ENCODE measurements at places on chromosomes 2 and 18.

- DNase-seq = no peak
These were observed 17.3 kb downstream of the NCK2 start for GRCh38 chr2:105761931-105762515.

GRCh38 chr2:85277416-85278158, 50.2 kb downstream of the TGOLN2 start:
- DNase-seq = no peak

- peak; percentile 29 for DNase-seq
These were observed 68.4 kb downstream of the POLR1A start for GRCh38 chr2:86037141-86037794.

DNA sequence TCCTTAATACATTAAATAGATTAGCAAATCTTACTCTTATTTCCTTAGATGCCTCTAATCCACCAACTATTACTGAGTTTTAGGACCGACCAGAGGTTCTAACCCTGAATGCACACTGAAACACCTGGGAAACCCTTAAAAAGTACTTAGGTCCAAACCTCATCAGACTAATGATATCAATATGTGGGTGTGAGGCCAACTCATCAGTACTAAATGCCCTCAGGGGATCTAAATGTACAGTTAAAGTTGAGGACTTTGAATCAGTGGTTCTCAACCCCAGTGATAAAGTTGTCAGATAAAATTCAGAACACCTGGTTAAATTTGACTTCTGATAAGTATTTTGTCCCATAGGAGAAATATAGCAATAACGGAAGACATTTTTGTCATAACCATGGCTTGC, 20.9 kb downstream of the MMADHC start:
- no peak for DNase-seq

DNA sequence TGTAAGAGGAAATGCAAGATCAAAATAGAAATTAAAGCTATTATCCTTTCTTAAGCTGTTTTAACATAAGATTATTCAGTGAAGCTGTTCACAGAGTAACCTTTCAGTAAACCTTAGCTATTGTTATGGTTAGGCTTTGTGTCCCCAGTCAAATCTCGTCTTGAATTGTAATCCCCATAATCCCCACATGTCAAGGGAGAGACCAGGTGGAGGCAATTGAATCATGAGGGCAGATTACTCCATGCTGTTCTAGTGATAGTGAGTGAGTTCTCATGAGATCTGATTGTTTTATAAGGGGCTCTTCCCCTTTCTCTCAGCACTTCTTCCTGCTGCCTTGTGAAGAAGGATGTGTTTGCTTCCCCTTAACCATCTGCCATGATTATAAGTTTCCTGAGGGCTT, 424.4 kb downstream of the DSEL start:
- DNase-seq = no peak

DNA sequence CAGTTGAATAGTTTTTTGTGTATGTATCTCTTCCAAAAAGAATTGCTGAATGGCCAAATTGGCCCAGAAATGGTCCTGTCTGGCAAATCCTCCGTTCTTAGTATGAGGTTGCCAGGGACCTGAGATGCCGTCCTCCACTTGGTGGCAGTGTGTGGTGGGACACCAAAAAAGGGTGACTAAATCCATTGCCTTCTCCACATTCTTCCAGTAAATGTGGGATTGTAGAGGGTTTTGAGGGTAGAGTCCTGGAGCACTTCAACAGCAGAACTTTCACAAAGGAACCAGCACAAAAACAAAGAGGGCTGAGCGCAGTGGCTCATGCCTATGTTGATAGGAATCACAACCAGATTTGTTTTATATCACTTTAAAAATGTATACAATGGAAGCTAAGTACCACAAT, 199.9 kb downstream of the BCL2 start:
- DNase-seq = no peak

- peak; percentile 1 for DNase-seq
These were observed 25.9 kb upstream of the LCLAT1 start for GRCh38 chr2:30421026-30421603.

DNA sequence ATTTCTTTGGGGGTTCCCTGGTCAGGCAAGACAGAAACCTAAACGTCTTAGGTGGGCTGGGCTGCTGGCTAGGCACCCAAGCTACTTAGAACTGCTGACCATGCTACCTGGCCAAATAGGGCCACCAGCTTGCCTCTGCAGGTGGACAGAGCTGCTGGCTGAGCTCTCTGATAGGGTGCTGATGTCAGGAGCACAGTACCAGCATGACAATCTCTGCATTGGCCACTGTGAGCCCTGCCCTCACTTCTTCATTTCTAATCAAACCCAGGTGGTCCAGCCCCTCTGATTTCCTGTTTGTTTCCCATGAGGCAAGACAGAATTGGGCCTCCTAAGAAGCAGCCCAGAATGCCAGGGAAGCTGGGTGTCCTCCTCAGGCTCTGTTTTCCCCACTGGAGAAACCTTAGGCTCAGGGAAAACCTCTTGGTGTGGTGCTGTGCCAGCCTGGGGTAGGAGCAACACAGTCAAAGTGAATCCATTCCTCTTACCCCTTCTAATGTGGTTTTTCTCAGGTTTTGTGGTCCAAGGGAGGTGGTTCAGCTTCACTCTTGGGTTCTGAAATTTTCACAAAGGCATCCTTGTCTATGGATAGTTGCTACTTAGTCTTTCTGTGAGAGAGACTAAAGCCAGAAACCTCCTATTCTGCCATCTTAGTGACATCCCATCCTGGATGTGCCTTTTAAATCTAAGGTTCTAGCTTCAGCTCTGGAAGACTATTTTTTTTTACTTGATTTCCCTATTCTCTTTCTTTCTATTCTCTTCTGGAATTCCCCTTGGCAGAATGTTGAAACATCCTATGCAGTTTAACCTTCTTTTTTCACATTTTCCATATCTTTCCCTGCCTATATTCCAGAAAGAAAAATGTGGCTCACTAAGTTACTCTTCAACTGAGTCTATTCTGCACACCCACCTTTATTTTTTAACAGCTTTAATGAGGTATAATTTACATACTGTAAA, 15.2 kb downstream of the SP100 start:
- DNase-seq = no peak

GRCh38 chr2:10985260-10985659, 73.5 kb downstream of the KCNF1 start:
- DNase-seq = no peak

GRCh38 chr18:38551881-38552280, 986.3 kb upstream of the CELF4 start:
- DNase-seq = no peak

DNA sequence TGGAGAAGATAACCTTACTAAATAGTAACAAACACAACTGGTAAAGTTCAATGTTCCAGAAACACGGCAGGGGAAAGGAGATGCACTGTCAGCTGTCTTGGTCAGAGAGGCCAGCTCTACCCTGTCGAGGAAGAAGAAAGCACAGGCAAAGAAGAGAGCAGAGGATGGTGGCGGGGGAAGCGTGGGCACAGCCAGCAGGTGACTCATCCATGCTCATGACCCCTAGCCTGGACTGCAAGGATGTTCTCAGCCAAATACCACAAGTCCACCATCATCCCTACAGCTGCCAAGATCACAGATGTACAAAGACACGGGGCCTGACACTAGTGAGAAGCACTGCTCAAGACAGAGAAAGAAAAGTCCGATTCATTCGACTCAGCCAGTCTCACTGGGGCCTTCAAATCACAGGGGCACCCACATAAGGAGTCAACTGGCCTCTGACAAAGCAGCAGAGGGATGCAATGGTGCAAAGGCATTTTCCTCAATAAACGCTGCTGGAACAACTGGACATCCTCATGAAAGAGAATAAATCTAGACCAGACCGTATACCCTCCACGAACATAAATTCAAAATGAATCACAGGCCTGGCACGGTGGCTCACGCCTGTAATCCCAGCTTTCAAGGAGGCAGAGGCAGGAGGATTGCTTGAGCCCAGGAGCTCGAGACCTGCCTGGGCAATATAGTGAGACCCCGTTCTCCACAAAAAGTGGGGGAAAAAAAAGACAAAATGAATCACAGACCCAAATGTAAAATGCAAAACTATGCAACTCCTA, 5.6 kb downstream of the DTYMK start:
- DNase-seq = no peak

DNA sequence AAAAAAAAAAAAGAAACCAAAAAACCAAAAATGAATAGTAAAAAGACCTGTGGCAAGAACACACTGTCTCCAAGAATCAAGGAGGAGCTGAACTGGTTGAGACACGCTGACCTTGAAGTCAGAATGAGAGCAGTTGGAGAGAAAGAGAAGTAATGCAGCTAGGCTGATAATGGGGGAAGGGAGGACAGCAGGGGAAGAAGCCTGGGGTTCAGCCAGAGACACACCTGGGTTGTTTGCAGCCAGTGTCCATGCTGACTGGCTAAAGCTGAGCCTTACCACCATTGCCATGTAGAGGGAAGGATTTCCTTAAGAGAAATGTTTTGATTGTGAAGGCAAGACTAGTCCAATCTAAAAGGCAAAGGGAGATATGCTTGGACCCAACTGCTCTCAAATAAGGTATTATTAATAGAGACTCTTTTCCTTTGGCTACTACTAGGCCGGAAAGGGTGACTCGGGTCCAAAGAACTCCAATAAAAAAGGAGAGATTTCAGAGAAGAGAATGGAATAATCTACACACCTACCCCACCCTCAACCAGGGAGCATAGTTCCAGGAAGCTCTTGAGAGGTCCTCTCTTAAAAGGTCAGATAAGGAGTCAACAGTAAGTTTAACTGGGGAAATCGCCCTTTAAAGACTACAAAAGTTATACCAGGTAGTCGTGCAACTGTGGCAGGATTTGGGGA, 25.2 kb upstream of the REL start:
- no peak for DNase-seq

DNA sequence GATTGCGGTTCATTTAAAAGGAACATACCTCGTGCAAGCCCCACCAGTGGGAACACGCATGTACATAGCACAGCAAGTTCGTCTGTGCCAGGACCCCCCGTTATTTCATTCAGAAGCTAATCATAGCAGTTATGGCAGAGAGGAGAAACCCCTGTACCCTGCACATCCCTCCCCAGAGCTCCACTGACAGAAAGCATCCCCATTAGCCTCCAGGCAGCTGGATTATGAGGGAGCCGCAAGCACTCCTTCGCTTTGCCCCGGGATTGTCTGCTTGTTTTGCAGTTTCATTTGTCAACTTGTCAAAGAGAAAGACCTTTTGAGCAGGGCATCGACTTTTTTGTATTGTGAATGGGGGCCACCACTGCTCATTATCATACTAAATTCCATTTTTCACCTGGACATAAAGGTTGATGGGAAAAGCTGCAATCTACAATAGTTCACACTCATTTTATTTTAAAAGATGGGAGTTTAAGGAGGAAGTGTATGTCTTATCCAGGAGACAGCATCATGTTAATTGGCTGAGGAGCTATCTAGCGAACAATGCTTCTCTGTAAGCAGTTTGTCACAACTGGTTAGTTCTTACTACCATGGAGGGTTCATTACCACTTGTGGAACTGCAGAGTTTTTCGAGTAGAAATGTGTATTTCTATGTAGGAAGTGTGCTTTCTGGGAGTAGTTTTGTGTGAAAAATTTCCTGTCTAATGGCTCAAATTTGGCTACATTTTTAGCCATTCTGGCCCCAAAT, 255.3 kb downstream of the THSD7B start:
- DNase-seq = no peak

- no peak for DNase-seq
These were observed 13.8 kb downstream of the SLC1A4 start for GRCh38 chr2:65003037-65003436.

DNA sequence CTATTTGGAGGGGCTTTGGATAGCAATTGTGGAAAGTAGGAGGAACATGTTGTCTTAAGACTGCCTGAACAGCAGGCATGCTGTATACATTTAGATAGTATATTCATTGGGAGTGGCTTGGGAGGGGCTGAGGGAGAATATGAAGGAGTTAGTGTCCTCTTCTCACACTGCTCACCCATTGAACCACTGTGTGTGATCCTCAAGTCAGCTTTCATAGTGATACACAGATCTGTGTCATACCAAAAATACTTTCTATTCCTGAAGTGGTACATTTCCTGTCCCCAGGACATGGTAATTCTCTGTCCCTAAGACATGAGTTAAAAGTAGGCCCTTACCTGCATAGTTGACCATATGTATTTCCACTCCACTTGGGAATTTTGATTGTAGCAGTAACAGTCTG, 9.6 kb downstream of the NEMP2 start:
- DNase-seq = no peak

DNA sequence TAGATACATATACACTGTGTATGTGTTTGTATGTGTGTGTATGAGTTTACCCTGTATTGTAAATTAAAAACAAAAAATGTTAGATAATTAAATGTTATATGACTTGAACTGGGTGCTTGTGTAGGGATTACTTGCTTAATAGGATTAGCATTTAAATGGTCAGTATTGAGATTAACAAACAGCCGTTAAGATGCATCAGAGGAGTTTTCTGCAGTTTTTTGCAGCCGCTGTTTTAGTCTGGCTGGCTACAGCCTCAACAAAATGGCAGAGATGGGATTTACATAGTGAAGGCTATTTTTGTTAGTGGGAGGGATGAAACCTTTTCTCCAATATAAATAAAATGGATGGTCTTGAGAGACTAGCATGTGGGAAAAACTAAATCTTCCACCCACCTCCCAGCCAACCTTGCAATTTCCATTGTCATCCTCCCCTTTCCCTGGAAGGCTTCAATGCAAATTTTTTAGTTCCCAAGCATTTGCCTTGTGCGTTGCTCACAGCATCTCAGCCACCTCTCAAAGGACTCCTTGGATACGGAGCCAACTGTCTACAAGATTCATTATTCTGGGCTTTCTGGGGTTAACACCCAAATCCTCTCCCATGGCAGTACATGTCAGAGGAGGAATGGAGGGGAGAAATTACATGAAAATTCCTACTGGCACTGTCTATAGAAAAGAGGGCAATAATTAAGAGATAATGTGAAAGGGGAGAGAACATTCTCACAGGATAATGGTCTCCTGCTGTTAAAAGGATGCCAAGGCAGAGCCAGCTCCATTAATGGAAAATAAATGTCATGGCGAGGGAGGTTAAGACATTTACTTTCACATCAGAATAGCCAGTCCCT, 351.9 kb downstream of the CDH2 start:
- no peak for DNase-seq

DNA sequence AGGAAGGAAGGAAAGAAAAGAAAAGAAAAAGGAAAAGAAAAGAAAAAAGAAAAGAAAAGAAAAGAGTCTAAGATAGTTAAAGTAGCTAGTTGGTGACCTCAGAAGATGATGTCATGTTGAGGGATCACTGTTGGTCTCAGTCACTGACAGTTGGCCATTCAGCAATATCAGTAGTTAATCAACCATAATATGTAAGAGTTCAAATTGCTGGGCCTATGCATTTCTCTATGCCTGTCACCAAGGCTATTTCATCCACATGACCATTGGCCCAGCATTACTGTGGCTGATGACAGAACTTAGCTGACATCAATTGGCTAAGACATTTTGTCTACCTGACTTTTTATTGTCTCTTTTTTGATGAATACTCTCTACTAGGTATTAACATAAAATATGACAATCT, 435.5 kb upstream of the CRIM1 start:
- DNase-seq = no peak

GRCh38 chr18:62571037-62571436, 48.2 kb downstream of the ZCCHC2 start:
- no peak for DNase-seq

- no peak for DNase-seq
These were observed 74.0 kb upstream of the FZD7 start for GRCh38 chr2:201959626-201960025.

- no peak for DNase-seq
These were observed 40.4 kb downstream of the CYRIA start for GRCh38 chr2:16625201-16625729.

GRCh38 chr2:109615637-109616144, 1.5 kb downstream of the SOWAHC start:
- no peak for DNase-seq
